Fibroblast of the aortic adventitia (primary cell): ENCODE measurements at places on chromosomes 5 and 9.

DNA sequence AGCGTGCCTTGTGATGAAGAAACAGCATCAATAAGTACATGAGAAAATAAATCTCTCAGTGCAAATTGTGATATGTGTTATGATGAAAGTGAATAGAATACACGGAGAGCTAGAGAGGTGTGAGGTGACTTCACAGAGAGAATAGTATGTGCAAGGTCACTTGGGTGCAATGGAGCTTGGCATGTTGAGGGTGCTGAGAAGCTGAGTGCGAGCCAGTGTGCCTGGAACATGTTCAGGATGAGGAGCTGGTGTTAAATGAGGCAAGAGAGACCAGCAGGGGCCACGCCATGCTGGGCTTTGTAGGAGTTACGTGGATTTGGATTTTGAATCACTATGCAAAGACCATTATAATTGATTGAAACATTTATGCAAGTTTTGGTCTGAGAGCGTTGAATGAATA is 12.8 kb upstream of the RPS23 start:
- DNase-seq = no peak

DNA sequence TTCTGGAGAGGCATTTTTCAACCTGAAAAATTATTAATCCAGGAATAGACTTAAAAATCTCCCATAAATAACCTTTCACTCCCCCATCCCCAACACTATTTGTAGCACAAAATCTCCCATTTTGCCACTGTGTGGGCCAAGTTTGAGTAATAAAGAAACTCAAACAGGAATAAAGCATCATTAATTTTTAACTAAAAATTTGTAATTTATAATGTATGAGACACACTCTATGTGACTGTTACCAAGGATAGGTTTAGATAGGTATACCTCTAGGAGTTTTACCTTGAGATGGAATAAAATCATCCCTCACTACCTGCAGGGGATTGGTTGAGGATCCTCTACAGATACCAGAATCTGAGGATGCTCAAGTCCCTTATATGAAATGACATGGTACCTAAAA is 30.1 kb downstream of the CHD1 start:
- no peak for DNase-seq

DNA sequence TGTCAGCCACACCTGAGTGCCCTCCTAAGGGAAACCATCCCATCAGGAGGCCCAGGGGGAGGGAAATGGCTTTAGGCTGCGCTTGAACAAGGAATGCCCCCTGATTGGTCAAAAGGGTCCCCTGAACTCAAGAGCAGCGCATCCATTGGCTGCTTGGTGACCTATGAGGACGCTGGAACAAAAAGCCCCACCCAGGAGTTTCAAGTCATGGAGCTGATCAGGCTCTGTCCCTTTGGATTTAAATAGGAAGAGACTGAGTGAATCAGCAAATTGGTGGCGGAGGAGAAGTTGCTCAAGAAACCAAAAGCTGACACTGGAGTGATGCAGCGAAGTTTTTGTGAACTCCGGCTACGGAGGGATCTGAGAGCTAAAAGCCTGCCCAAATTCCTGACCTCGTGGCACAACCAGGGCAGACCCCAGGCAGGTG is 66.7 kb downstream of the SMIM23 start:
- no peak for DNase-seq

GRCh38 chr9:124502711-124503702 is 4.2 kb downstream of the NR5A1 start:
- no peak for DNase-seq

GRCh38 chr5:154384480-154385235 is 61.1 kb upstream of the SAP30L start:
- DNase-seq = no peak

DNA sequence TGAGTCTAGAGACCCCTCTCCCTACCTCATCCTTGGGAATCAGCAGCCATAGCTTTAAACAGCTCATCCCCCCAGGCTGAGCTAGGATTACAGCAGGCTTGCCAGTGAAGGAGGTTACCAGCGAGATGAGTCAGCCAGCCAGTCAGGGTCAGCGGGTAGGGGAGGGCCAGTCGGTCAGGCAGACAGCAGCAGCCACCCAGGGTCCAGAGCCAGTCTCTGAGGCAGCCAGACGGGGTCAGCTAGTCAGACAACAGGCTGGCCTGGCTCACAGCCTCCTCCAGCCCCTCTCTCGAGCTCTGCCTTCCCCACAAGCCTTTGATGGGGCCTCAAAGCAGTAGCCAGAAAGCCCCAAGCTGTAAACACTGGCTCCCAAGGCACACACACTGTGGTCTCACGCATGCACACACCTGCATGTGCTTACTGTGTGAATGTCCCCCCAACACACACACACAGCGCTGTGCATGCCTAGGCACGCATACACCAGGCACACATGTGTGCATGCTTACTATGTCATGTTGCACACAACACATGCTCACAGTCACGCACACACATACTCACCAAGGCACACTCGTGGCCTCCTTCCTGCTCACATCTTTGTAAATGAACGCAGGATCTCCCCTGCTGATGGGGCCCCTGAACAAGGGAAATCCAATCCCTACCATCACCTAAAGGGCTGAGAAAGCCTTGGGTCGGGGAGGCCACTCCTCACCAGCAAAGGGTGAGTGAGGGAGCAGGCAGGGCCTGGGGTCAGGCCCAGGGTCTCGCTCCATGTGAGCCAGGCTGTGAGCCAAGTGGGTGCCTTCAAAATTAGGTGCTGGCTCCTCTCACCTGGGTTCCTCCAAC is 28.2 kb upstream of the CPLX2 start:
- DNase-seq = peak; percentile 30

GRCh38 chr5:100787648-100788047 is 115.4 kb downstream of the ST8SIA4 start:
- DNase-seq = no peak

DNA sequence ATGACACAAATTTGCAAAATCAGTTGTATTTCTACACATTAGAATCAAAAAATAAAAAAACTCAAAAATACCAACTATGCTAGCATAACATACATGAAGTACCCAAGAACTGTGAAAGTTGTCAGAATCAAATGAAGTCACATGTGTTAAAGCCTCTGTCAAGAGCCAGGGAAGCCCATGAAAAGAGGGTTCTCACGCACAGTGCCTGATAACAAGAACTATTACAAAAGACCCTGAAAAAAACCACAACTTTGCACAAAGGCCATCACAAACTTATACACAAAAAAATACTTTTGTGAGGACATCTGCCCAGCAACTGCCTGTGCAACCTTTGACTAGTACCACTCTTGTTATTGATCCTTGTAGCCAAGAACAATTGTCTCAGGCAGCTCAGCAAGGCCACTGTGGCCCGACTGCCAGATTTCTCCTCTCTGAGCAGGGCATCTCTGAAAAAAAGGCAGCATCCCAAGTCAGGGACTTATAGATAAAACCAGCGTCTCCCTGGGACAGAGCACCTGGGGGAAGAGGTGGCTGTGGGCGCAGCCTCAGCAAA is 28.9 kb upstream of the HNRNPA0 start:
- DNase-seq = no peak

GRCh38 chr5:72157625-72157962 is 50.3 kb downstream of the MAP1B start:
- DNase-seq = peak; percentile 37

GRCh38 chr5:137250421-137250820 is 248.7 kb downstream of the SPOCK1 start:
- no peak for DNase-seq

- DNase-seq = no peak
Observed at GRCh38 chr5:119301906-119302305, 53.9 kb upstream of the TNFAIP8 start.

DNA sequence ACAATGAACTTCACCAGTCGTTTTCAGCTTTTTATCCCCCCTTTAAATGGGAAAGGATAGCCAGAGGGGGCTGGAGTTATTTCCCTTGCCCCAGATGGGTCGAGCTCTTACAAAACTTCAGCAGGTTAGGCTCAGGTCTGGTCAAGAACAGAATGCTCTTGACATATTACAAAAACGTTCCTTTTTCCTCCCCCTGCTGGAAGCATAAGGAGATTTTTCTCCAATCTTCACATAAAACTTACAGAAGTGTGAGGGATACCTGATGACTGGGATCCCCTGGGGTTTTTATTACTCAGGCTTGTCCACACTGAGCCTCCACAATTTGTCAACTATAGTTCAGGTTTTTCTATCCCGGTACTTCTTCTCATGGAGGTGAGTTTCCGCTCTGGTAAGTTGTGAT is 60.8 kb downstream of the CSF2 start:
- DNase-seq = peak; percentile 41

DNA sequence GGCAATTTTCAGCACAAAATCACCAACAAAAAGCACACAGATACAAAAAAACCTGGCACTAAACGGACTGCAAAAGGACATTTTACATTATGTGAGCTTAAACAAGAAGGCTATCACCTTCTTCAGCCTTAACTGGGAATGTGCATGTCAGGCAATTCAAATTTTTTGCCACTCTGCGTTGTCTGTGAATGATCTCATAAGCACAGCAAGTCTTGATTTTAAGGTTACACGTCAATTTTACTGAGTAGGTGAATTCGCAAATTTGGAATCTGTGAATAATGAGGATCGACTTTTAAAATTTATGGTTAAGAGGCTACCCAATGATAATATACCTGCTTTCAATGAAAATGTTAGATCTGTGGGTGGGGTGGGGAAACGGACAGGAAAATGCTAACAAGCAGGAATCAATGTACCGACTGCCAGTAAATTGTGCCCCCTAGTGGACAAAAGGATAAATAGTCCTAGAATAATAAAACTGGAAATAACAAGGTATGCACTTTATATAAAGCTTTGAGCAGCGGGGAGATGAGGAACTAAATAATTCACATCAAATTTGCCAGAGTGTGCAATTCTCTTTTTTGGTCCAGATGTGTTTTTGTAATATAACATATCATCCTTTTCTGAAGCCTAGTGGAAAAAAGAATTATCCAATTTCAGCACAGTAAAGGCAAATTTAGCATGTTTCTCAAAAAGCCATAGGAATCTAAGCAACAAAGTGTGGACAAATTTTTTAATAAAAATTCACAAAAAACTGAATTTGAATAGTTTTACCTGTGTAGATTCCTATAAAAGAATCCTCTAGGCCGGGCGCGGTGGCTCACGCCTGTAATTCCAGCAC is 20.5 kb downstream of the EQTN start:
- DNase-seq = peak; percentile 75

DNA sequence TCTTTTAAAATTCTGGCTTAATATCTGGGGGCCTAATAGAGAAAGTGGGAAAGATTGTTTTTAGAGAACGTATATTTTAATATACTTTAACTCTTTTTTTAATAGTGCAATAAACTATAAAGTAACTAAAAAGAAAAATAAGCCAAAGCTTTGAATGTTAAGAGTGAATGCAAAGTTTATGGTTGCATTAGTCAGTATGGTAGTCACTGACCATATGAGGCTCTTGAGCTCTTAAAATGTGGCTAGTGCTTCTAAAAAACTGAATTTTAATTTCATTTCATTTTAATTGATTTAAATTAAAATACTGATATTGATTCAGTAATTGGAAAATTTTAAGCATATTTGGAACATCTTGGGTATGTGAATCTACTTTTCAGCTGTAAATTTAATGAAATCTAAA is 310.7 kb downstream of the PJA2 start:
- DNase-seq = peak; percentile 4

DNA sequence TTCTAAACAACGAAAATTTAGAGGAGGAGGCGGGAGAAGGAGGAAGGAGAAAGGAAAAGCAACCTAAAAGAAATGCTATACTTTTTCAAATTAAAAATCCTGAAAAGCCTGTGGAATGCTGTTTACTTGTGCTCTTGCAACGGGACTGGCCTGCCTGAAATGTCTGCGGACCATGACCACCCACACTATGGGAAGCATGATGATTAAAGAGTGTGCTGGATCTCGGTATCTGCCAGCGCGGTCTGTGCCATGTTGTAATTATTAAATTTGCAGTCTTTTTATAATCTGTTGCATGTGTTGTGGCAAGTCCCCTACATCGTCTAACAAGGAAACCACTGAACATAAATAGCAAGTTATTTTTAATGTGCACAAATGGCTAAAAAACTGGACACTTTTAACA is 111.4 kb downstream of the FANCC start:
- peak; percentile 54 for DNase-seq

GRCh38 chr5:113100981-113101380 is 124.4 kb downstream of the DCP2 start:
- DNase-seq = no peak

GRCh38 chr5:137341831-137342230 is 157.3 kb downstream of the SPOCK1 start:
- no peak for DNase-seq

DNA sequence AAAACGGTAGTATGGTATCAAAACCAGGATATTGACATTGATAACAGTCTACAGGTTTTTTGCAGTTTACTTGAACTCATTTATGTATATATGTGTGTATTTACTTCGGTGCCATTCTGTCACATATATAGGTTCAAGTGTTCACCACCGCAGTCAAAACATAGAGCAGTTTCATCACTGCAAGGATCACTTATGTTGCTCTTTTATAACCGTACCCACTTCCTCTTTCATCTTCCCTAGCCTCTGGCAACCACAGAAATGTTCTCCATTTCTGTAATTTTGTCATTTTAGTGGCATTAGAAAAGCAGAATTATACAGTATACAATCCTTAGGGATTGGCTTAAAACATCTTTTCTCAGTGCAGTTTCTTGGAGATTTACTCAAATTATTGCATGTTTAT is 90.3 kb downstream of the SH3GL2 start:
- no peak for DNase-seq

GRCh38 chr9:68887232-68887631 is 126.7 kb downstream of the PRKACG start:
- no peak for DNase-seq

GRCh38 chr9:115158661-115159481 is 40.9 kb upstream of the TNC start:
- DNase-seq = peak; percentile 71

DNA sequence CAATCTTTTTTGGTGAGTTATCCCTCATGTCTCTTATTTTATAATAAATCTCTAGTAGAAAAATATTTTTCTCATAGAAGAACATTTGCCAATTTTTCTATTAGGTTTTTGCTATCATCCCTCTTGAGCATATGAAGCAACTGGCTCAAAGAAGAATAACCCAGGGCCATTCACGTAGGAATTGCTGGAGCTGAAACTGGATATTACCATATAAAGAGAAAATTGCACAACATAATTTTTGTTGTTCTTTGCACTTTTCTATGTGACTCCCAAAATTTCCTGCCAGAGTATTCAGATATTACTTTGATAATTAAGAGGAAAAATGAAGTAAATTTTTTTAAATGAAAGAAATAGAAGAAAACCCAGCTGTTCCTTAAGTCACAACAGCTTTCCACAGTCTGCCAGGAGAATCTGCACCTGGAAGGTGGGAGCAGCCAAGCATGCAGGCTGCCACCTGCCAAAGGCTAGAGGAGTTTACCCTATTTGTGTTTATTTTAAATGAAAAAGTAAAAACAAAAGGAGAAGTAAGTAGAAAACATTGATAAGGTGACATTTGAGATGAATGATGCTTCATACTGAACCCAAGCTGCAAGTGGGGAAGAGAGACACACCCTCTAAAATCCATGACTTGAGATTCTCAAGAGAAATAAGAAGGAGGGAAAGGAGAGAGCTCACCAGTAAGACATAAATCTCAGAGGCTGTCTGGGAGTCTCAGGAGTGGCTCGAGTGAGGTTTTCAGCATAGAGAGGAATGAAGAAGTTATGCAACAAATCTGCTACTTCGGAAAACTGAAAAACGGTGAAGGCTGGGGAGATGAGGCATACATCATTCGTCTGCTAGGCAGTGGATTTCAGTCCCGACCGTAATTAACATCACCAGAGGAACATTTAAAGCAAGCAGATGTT is 31.5 kb upstream of the FREM1 start:
- no peak for DNase-seq

GRCh38 chr5:79974886-79975285 is 16.2 kb downstream of the MTX3 start:
- peak; percentile 77 for DNase-seq

GRCh38 chr5:86806206-86806605 is 188.5 kb downstream of the COX7C start:
- no peak for DNase-seq

- no peak for DNase-seq
Observed at GRCh38 chr9:81031422-81032029, 657.8 kb downstream of the TLE1 start.
